NCI-H1092 (cell line): ENCODE measurements at places on chromosomes 12 and 14.

DNA sequence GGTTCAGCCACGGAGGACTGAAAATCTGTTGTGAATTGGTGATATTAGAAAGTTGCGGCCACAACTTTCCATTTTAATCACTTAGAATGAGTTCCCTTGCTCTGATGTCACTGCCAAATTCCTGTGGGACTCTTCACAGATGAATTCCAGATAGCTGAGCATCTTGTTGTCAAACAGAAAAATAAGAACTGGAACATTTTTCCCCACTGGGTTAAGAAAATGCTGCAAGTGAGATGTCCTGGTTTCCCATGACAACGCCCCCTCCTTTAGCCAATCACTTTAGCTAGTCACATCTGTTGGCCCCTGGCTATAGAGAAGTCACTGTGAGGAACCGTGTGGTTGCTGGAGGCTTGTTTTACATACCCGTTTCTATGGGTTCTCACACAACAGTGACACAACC, 135.9 kb downstream of the KTN1 start:
- no peak for DNase-seq

DNA sequence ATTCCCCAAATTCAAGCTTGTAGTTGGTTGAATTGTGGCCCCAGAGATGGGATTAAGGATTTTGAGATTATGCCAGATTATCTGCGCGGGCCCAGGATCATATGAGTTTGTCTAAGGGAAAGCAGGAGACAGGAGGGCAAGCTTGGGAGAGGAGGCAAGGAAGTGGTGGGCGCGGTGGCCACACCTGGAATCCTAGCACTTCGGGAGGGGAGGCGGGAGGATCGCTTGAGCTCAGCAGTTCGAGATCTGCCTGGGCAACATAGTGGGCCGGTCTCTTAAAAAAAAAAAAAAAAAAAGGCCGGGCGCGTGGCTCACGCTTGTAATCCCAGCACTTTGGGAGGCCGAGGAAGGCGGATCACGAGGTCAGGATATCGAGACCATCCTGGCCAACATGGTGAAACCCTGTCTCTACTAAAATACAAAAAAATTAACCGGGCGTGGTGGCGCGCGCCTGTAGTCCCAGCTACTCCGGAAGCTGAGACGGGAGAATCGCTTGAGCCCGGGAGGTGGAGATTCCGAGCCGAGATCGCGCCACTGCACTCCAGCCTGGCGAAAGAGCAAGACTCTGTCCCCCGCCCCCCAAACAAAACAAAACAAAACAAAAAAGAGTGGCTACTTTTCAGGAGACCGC, 881 bp upstream of the PUS1 start:
- DNase-seq: no peak

DNA sequence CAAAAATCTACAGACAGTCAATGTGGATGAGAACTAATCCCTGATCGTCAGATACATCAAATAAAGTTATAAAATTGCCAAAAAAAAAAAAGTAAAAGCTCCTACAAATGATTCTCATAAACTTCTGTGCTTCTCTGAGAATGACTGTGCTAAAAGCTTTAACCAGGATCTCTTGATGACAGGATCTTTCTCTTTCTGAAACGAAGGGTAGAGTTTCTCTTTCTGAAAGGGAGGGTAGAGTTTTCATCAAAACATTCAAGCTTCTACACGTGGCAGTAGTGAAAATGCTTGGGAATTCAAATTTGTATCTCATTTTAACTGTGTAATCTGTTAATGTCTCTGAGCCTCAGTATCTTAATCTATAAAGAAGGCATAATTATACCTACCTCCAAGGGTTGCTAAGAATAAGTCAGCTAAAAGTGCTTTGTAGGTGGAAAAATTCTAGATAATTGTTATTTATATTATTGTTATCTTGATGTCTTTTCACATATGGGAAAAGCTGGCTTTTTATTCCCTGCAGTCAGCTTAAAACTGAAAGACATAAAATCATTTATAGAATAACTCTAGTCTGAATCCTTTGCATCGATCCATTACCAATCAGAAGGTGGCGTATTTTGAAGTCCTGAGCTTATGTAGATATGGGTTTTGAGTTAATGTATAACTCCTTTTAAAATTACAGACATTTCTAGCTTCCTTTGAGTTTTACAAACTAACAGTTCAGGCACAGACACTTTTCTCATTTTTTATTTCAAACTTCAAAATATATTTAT, 157.4 kb downstream of the DACT1 start:
- DNase-seq: no peak

DNA sequence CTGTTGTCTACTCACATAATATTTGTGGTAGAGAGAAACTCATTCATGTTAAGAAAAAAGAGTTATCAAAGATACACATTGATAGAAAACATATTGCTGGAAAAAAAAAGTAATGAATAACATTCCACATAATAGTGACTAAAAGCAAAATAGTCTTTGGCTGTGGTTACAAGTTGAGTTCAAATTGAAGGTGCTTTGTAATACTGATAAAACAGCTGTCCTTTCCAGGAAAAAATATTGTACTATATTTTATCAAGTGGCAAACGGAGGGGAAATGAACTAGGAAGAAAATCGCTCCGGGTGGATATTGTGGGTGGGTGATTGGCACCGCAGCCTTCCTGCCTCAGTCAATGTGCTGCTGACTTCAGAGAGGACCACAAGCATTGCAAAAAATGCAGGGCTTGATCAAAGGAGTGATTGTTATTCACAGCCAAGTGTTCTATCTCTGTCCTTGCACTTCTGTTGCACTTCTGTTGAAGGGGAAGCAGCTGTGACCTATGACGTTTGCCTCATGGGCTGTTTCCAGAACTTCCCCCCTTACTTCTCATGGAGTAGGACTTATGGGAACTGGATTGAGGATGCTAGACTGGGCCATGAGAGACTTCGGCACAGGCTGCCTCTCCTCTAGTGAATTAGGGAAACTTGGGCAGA, 114.4 kb downstream of the VRK1 start:
- DNase-seq: no peak

- DNase-seq: no peak
These were observed 6.4 kb upstream of the RABGGTA start for GRCh38 chr14:24277606-24278321.

GRCh38 chr14:81315341-81315740, 84.8 kb downstream of the STON2 start:
- DNase-seq: peak; percentile 35

- no peak for DNase-seq
These were observed 138.0 kb downstream of the AACS start for GRCh38 chr12:125203145-125203765.

DNA sequence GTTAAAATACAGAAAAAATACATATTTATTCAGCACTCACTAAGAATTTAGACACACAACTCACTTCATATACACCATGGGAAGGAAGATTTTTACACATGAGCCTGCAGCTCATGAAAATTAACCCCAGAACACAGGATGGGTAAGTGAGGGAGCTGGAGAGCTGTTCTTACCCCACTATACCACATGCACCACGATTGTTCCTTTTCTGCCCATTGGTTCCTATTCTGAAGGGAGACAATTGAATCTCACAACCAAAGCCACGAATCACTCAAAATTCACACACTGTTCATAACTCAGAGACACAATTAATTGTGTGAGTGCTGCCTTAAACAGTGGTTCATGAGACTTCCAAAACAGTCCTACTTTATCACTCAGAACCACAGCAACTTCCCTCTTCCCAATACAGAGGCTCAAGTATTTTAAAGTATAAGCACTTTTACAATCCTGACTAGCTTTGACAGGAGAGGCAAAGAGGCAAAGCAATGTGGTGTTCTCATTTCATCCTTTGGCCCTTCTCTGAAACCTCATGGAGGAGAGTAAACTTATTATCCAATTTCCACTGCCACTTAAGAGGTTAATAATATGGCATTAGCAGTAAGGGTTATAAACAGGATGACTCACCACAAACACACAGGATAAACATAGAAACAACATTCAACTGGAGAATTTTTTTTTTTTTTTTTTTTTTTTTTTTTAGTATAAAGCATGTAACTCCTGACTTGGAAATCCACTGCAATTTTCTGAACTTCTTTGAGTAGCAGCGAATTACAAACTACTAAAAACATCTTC, 59.5 kb downstream of the ITPR2 start:
- no peak for DNase-seq

GRCh38 chr12:48184549-48184922, 1.1 kb downstream of the CCDC184 start:
- DNase-seq: no peak
